Smooth muscle cell of the umbilical artery (primary cell): ENCODE measurements at places on chromosomes 13 and 19. TPM values are rescaled to one million over a fixed set of nuclear protein-coding genes. Genes with fewer than 3 reads are reported as not detected.

The CPAMD8 gene
- 0.23 and 0.59 TPM in 2 replicates for total RNA-seq

The TNNT1 gene
- 1.5 and 3.0 TPM in 2 replicates for total RNA-seq

The ERCC5 gene
- total RNA-seq, result 84.1 and 106 TPM in 2 replicates

The ANKRD24 gene
- 2.1 and 2.9 TPM in 2 replicates for total RNA-seq

The MPV17L2 gene
- total RNA-seq, result 13.2 and 19.6 TPM in 2 replicates

The ZNF253 gene
- 3.2 and 3.3 TPM in 2 replicates for total RNA-seq

The ARRDC5 gene
- not detected in 2 replicates for total RNA-seq

The IGLON5 gene
- total RNA-seq, result 0.05 TPM in 1 of 2 replicates, not detected in the other

The FXYD3 gene
- total RNA-seq, result not detected in 2 replicates
